ENCODE measurements at places on chromosomes 12 and 14. TPM values are rescaled to one million over a fixed set of nuclear protein-coding genes. Genes with fewer than 3 reads are reported as not detected.

DNA sequence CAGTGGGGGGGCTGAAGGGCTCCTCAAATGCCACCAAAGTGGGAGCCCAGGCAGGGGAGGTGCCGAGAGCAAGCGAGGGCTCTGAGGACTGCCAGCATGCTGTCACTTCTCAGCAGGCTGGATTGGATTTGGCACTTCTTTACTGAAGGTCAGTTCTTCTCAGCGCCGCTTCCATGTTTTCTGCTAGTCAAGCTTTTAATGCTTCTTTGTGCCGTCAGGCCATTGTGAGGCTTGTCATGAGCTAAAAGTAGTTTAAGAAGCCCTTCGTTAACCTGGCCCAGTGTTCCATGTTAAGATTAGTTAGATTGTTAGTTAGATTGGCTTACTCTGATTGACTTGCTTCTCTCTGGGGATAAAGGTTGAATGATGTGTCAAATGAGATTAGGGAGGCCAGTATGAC, 13.4 kb downstream of the GABARAPL1 start:
- no peak overlapping the region for H3K27ac ChIP-seq
- H3K4me3 ChIP-seq: peak overlapping the region; percentile 30
- H3K4me1 ChIP-seq: peaks cover 27% of the 10 kb centered on the region

- H3K27ac ChIP-seq: no peak overlapping the region
- H3K4me1 ChIP-seq: no peaks in the 10 kb centered on the region
- no peak for DNase-seq
Observed at GRCh38 chr12:84270470-84271140, 642.0 kb downstream of the SLC6A15 start.

Gene JPH4
- 0.72 TPM for total RNA-seq

Gene MANSC4
- not detected for total RNA-seq

Gene SERPINA3
- total RNA-seq: not detected

All from activated naive CD8-positive, alpha-beta T cell treated with anti-CD3 and anti-CD28 coated beads for 36 hours (primary cell).